ENCODE measurements at places on chromosomes 2 and 18.

- no peak for DNase-seq
Measured at GRCh38 chr2:158395166-158395565, 61.4 kb downstream of the CCDC148 start.

DNA sequence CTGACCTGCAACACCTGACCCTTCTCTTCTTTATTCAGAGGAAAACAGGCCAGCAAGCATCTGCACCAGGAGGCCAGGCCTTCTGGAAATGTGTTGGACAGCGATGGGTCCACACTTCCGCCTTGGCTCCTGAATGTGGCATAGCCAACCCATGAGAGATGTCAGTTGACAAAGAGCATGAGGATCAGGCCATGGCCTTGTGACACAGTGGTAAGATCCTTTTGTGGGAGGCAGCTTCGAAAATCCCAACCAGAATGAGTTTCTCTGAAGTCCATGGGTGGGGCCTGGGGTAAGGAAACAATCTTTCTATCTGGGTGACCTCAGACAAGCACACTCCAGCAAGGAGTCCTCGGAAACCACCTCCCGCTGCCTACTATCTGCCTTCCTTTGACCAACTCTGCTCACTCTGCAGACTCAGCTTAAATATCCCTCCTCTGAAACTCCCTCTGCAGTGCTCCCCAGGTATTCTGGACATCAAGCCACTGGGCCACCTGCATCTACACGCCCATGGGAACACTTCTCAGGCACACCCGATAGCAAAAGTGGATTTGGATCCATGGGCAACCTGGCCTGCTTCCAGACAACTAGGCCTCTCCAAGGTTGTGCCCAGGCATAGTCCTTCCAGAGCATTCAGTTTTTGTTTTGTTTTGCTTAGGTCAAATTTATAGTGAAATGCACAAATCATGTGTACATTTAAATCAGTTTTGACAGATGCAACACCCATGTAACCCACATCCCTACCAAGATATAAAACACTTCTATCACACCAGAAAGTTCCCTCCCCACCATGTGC, 3.6 kb upstream of the SH2D6 start:
- DNase-seq: no peak

DNA sequence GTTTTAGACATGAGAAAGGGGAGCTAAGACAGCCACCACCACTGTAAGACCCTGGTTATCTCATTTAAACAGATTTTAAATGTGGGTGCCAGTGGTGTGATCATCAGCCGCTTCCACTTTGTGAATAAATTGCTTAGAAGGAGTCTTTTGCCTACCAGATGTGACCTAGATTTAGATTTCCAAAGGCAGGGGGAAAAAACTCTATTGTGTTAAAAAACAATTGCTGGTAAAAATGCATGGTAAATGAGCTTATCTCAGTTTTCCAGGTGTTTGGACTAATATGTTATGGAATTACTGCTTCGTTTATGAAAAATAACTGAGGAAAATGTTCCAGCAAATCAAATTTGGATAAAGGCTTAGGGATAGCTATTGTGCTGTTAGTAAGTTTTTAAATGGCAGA, 466.3 kb upstream of the RAB12 start:
- DNase-seq: no peak

DNA sequence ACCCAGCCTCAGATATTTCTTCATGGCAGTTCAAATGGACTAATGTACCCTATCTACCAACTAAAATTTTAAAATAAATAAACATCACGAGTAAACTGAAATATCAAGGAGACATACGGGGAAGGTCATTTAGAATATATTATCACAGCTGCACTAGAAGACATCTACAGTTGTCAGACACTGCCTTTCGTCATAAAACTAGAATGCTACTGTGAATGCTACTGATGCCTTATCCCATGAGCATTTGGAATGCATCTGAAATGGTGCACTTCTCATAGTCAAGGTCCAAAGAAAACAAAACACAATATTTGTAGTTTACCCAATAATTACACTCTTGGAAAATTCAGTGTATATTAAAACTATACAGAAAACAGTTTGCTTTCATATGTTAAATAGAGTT, 165.2 kb downstream of the MREG start:
- no peak for DNase-seq

GRCh38 chr2:174465327-174465726, 21.5 kb downstream of the GPR155 start:
- DNase-seq: no peak

DNA sequence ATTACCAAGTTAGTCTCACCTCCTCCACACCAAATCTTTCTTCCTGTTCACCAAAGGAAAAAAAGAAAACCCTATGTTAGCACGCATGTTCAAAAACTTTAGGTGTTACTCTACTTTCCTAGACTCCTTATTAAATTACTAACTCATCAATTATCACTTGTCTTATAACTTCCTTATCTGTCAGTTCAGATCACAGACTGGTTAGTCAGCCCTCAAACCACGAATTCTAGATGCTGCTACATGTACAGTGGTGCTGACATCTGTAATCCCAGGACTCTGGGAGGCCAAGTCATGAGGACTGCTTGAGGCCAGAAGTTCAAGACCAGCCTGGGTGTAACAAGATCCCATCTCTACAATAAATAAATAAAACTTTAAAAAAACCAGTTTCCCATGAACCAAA, 3.5 kb downstream of the YWHAQ start:
- peak; percentile 59 for DNase-seq
